ENCODE measurements at places on chromosomes 2 and 18.
A peak's percentile ranks its signal among the peaks of the same experiment; 100 is the strongest.

DNA sequence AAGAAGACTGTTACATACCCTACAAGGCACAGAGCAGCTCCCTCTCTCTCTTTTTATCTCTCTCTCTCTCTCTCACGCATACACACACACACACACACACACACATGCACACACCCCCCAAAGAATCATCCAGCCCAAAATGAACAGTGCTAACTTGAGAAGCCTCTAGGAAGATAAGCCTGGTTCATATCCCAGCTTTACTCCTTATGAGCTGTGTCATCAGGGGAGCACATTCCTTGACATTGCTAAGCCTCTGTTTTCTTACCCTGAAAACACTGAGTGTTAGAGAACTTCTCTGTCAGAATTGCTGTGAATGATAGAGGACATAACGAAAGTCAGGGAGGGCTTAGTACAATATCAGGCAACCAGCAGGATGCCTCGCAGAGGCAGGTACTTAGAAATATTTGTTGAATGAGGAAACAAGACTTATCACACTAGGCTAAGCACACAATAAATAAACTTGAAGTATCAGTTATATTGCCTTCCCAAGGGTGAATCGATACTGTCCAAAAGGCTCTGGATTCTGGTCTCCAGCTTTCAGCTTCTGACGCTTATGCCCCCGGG lies 725.6 kb upstream of the ID2 start:
- DNase-seq, result no peak

DNA sequence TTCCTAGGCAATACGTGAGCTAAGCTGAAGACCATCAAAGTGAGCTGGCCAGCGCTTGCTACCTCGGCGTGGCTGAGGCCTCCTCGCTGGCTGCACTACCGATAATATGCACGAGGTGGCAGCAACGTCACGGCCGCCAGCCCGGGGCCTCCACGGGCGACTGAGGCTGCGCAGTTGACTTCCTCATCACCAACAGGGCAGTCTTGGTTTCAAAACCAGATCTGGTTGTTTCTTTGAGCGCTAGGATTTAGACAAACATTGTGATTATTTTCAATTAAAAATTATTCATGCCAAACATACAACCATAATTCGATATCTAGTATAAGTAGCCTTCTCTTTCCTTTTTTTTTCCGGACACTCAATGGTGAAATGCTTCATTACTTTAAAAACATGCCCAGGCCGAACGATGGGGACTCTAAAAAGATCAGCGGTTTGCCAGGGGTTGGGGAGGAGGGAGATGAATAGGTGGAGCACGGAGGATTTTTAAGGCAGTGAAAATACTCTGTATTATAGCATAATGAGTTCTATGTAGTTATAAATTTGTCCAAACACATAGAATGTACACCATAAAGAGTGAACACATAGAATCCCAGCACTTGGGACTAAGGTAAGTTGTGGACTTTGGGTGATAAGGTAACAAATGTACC lies 52.0 kb downstream of the CYBRD1 start:
- DNase-seq, result peak; percentile 42

- DNase-seq, result no peak
These were observed 80.0 kb downstream of the ETAA1 start for GRCh38 chr2:67476809-67477790.

DNA sequence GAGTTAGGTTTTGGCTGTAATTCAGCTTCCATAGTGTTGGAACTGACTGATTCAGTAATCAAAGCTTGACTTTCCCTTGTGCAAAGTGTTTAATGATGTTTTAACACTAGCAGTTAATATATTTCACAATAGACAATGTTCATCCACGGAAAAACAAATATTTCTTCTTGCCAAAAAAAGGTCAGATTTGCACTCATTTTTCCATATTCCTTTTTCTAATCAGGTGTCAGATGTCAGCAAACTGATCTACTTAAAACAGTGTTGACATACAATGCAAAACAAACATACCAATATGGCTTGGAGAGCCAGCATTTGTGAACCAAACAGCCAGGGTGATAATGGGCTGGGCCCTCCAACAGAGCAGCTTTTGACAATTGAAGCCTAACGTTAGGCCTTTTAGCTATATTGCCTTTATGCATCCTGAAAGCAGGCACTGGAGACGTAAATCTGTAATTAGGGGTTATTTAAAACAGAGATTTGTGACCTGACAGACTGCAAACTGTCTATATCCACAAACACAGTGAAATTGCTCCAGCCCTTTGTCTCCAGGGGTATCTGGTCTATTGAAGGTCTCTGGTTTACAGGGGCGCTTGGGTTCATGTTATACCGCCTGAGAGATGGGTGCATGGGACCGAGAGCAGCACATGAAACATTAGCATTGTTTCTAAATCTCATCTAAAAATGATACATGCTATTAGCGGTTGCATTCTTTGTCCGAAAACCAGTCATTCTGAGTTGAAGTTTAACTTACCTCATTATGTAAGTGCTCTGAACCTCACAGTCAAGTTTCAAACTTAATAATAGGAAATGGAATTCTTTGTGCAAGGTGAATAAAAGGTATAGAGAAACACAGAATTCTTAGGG lies 7.1 kb upstream of the CDCA7 start:
- DNase-seq, result no peak

- no peak for DNase-seq
These were observed 28.9 kb upstream of the SEMA4C start for GRCh38 chr2:96898641-96899412.

GRCh38 chr2:218963601-218964000 lies 4.1 kb downstream of the CDK5R2 start:
- no peak for DNase-seq

DNA sequence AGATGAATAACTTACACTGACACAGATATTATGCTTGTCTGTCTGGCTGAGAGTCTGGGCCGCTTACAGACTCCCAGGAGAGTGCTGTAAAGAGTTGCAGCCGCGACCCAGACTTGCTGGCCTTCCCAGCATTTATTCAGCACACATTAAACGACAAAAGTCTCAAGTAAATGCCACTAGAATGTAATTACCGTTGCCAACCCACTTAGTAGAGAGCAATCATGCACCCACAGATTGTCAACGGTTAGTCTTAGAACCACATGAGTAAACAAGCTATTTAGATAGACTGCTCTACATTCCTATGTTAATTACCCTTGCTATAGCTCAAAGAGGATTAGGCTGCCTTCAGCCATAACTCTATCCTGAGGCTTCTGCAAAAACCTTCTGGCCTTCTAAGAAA lies 47.8 kb upstream of the C2orf74 start:
- no peak for DNase-seq

DNA sequence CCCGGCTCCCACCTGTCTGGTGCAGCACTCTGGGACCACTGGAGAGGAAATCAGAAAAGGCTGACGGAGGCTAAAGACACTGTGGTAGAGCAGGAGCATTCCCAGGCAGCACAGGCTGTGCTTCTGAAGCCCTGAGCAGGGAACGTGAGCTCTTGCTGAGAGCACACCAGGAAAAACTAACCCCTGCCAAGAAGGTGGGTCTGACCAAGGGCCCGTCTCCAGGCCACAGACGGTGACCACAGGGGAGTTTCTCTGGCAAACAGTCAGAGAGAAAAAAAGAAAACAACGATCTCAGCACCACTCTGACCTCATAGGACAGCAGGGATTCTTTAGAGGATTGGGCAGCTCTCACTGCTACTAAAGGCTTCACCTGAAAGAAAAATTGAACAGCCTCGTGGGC lies 201.4 kb downstream of the AFF3 start:
- DNase-seq, result no peak

- no peak for DNase-seq
These were observed 7.8 kb downstream of the COLEC11 start for GRCh38 chr2:3602553-3603339.

DNA sequence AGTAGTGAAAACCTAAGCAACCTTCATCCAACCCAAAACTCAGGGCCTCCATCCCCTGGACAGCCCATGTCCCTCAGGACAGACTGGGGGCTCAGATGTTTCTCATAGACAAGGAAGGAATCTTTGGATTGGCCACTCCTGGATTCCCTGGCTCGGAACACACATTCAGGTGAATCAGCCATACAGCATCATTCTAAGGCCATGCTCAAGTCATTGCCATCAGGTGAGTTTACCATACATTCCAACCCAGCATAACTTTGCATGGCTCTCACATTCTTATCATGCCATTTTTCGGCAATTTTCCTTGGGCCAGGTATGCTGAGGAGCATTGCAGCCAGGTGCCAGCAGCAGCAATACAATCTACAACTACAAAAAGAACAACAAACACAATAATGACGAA lies 34.6 kb upstream of the SERPINE2 start:
- DNase-seq, result no peak

GRCh38 chr18:12417687-12418086 lies 10.0 kb downstream of the PRELID3A start:
- no peak for DNase-seq

DNA sequence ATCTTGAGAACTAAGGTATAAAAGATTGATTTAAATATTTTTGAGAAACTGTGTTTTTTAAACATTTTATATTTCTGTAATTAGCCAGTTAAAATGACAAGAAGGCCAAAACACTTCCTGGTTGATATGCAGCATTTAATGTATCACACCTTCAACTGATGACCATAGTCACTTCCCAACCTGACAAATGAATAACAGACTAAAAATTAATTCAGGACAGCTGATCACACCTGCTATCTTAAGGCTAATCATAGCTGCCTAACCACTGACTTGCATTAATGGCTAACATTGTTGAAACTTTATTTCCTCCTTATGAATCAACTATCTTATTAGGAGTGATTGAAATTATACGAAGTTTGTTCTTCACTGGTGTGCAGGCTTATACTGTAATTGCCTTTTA lies 125.8 kb upstream of the MSTN start:
- no peak for DNase-seq

DNA sequence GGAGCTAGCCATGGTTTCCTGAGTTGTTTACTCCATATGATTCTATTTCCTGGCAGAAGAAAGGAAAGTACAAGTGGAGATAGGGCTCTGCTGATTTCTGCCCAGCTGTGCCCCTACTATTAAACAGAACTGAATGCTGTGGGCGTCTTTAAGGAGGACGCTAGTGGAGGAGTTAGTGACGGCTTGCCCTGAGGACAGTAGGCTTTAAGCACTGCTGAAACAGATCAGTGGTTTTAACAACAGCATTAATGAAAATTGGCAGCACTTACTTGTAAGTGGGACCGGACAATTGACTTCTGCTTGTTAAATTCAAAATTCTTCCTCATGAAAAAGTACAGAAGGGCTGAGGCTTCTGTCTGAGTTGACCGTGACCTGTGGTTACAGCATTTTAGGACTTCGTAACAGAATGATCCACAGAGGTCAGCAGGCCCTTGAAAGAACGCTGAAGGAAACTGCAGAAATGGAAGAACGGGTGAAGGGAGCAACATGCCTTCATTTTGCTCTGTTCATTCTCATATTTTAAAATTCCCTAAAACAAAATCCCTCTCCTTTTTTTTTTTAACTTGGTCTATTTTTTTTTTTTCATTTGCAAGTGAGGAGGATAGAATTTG lies 80.6 kb upstream of the CCDC195 start:
- DNase-seq, result no peak

DNA sequence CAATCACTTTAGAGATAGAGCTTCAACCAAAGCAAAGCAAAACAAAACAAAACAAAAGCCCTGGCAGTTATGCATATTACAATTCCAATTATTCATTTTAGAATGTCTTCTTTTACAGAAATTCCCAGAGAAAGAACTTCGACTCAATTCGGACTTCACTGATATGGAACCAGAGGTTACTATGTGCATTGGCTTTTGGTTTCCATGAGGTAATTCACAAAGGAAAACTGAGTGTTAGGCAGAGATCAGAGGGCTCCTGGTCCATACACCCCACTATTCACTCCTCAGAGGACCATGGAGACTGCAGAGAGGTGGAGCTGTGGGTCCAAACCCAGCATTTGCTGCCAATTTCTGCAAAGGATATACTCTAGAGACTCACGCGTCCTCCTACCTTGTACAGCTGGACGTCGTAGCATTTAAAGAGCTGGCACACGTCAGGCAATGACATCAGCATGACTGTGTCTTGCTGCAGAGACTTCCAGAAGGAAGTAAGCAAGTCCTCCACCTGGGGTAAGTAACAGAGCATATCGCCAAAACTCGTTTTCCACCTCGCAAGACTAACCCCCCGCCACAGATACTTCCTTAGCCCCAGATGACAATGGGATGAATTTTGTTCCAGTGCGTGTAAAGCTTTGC lies 31.3 kb upstream of the CREG2 start:
- no peak for DNase-seq

GRCh38 chr2:151654891-151655290 lies 79.4 kb downstream of the NEB start:
- no peak for DNase-seq

- DNase-seq, result no peak
These were observed 17.8 kb downstream of the NLRC4 start for GRCh38 chr2:32246911-32247310.

DNA sequence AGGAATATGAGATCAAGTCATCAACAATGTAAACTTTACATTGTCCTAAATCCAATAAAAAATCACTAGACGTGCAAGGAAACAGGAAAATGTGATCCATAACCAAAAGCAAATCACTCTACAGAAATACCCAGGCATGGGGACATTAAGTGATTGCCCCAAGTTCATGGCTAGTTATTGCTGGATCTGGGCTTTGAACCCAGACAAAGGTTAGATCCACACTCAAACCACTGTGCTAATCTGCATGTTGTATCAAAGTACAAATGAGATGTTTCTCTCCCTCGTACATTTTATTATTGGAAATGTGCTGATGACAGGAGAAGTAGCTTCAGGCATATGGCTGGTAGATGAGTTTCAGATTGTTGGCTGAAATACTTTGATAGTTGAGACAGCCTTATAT lies 2.7 kb upstream of the ARL5A start:
- no peak for DNase-seq

DNA sequence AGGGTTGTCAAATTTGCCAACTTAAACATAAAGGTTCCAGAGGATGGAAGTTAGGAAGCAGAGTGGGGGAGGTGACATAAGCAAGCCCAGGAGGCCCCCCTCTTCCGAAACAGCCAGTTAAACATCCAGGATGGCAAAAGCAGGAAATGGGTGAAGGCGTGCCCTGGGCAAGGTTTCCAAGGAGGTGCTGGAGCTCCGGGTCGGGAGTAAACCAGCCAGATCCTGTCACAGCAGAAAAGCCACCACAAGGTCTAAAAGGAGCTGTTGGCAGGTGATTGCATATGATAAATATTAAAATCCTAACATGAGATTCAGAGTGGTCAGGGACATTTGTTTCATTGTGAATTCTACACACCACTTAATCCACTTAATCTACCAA lies 572.2 kb upstream of the SALL3 start:
- DNase-seq, result no peak

DNA sequence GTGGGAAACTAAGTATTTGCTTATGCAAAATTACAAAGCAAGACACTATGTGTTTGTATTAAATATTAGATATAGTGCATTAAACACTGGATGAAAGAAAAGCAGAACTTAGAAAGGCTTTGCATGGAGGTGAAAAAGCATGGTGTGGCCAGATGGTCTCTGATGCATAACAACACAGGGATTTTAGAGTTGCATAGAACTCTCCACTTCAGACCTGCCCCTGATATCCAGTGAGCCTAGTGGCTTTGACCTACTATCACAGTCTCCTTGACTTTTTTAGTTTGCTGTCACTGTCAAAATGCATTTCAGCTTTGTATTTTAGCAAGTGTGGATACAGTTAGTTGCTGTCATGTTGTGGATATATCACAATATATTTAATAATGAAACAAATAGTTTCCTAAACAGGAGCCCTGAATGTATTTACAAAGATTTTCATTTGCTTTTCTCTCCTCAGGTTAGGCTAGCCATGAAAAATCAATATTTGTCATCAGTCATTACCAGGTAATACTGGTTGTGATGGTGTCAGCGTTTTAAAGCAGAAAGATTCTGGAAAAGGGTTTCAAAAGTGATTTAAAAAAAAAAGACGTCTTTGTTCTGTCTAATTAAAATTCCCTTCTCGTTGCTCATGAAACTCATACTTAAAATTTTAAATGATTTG lies 5.2 kb downstream of the CSRNP3 start:
- DNase-seq, result no peak

All from nucleus accumbens (tissue), 56 donors.